H7 (cell line): ENCODE measurements at places on chromosomes 3 and 15. TPM values are rescaled to one million over a fixed set of nuclear protein-coding genes. Genes with fewer than 3 reads are reported as not detected.
A peak's percentile ranks its signal among the peaks of the same experiment; 100 is the strongest.

DNA sequence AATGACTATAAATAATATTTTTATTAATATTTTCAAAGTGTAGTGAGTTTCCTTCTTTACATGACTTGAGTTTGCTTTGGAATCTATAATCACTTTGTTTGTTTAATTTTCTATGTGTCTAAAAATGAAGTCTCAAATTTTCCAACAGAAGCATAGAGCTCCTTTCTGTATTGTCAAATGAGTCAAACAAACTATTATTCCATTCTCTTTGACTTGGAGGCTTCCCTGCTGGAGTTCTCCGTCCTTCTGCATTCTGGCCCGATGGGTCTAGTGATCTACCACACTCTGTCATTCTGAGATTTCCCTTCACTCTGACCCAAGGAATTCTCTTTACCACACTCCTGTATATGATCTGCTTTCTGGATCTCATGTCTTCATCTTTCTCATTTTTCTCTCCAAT, 30.1 kb downstream of the POLR2M start:
- no peak for DNase-seq

DNA sequence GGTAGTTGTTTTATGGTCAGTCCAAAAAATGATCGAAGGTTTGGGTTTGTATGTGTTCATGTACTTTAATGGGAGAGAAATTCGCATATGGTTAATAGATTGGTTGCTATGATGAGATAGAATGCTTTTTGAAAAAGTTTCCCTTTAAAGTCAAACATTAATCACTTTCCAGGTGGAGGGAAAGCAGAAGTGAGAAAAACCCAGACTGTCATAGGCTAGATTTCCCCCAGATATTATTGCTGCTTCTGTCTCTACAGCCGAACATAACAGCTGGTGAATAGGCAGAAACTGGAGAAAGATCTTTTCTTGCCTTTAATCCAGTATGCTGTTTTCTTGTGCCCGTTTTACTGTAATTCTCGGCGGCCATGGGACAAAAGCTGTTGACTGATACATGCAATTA, 287.6 kb downstream of the SOX2 start:
- no peak for DNase-seq

CASR gene
- total RNA-seq, result 0.10 and 0.15 TPM in 2 replicates

- DNase-seq, result no peak
Observed at GRCh38 chr15:89052474-89052873, 35.8 kb upstream of the ABHD2 start.

P2RY14 gene
- not detected in 2 replicates for total RNA-seq

PARP15 gene
- not detected in 2 replicates for total RNA-seq

ENTPD3 gene
- total RNA-seq, result 0.30 TPM in 1 of 2 replicates, not detected in the other

DNA sequence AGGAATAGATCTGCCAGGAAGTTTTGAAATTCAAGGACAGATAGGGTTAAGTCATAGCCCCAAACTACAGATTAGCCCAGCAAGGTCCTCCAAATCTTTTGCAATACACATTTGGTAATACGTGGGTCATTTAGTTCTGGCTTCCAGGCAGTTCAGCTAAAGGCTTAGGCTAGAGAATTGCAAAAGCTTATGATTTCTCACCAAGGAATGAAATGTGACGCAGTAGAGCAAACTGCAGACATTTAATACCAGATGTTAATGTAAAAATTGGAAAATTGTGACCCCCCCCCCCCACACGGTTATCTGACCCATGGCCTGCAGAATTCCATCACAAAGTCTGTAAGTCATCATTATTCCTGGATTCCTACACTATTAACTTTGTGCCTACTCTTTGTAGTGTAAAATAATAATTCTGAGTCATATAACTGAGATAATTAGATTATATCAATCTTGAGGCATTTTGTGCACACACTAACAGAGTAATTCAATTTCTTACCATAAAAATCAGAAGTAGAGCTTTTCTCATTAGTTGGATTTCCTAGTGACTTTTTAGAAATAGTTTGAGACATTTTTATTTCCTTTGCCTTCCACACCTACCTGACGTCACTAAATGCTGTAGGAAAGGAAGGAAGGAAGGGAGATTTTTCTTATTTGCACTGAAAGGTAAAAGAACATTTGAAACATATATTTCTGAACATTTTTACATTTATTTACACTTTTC, 235.2 kb downstream of the DTWD1 start:
- DNase-seq, result no peak

HIGD2B gene
- 0.17 and 0.30 TPM in 2 replicates for total RNA-seq

ASB14 gene
- 0.03 and 0.04 TPM in 2 replicates for total RNA-seq

- DNase-seq, result no peak
Observed at GRCh38 chr3:140170612-140171011, 235.6 kb downstream of the CLSTN2 start.

- DNase-seq, result no peak
Observed at GRCh38 chr3:69181592-69182211, 59.3 kb upstream of the LMOD3 start.

- no peak for DNase-seq
Observed at GRCh38 chr3:197336348-197336747, 37.9 kb upstream of the DLG1 start.

DNA sequence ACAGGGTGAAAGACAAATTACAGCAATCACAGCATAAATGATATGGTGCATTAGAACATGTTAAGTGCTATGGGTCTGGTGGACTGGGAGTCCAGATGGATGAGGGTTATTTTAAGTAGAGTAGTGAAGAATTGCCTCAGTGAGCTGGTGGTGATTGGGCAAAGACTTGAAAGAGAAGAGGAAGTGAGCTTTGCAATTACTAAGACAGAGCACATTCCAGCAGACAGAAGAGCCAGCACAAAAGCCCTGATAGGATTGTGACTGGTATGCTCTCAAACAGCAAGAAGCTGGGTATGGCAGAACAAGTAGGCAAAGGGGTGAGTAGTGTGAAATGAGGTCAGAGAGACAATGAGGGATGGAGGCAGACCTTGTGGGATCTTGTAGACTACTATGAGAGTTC, 2.1 kb upstream of the ACKR4 start:
- DNase-seq, result peak; percentile 2

DNA sequence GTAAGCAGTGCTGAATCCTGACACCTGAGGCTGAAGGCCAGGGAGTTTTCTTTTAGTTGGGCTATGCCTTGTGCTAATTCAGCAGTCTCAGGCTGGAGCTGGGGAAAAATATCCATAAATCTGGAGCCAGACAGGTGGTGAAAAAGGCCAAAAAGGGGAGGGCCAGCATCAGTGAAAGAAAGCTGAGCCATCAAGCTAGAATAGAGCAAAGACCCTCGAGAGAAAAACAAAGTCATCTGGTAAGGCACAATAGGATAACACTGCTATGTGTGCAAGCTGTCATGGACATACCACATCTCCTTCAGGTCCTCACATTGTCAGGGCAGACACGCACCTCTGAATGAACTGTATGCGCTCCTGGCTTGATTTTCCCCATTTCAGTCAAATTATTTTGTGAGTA, 687.9 kb downstream of the SQOR start:
- DNase-seq, result no peak

GRCh38 chr15:32831485-32831884, 113.7 kb downstream of the GREM1 start:
- no peak for DNase-seq

LARP6 gene
- total RNA-seq, result 22.9 and 25.1 TPM in 2 replicates

GRCh38 chr3:12808587-12808986, 12.1 kb downstream of the CAND2 start:
- DNase-seq, result no peak

DNA sequence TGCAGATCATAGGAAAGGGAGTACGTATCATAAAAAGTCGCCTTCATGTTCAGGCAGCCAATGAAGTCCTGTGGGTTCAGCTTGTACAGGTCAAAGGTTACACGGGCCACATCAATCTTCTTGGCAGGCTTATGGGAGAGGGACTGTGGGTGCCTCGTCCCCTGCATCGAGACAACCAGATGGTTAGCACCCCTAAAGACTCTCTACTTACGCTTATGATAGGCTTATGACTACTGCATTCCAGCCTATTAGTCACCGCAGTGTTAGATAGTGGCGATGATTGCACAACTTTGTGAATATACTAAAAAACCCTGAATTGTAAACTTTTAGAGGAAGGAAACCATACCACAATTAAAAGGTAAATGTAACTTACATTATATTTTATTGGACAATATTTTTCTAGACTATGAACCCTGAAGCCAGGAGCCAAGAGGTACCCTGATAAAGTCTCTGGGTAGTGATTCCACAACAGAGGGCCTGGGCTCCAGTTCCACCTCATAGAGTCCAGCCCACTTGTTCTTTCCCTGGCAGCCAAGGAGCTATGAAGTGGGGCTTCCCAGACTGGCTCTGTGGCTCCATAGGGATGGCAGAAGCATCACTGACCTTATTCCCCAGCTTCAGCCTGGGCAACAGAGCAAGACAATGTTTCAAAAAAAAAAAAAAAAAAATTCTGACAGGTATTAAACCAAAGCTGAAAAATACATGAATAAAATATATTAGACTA, 2.5 kb upstream of the FANCD2 start:
- no peak for DNase-seq

- DNase-seq, result peak; percentile 20
Observed at GRCh38 chr3:109018828-109019227, 65.1 kb upstream of the GUCA1C start.

GRCh38 chr3:168878655-168879054, 782.9 kb upstream of the GOLIM4 start:
- DNase-seq, result no peak

FSD2 gene
- total RNA-seq, result 0.03 TPM in 1 of 2 replicates, not detected in the other

DNA sequence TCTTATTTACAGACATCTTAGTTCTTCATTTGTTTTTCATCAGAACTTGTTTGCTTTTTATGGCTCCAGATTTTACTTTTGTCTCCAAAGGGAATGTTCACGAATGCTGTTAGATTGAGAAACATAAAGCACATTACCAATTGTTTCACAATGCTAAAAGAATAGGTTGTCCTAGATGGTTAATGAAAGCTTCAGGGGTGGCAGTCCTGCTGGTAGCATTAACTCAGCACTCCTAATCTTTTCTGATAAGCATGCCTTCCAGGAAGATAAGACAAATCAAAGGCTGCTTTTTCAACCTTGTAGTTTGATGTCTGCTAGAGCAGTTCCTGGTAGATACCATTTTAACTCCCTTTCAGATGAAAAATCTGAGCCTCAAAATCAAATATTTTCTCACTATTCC, 619.4 kb downstream of the PYDC2 start:
- no peak for DNase-seq

ZNF620 gene
- 5.6 and 8.8 TPM in 2 replicates for total RNA-seq

DNA sequence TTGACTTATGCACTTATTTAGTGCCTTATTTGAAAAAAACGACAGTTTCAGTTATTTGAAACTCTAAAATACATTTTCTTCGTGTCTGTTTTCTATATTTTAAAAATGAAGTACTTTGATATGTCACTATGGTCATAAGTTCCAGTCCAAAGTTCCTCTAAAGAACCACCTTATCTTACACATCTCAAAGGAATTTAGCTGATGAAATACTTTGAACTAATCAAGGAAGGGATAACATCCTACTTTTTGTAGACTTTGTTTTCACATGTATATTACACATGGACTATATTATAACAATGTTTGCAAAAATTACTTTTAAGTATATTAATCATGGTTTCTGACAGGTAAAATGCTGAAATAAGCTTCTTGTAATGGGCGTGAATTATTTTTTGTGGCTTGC, 265.8 kb upstream of the ZNF717 start:
- no peak for DNase-seq

- DNase-seq, result no peak
Observed at GRCh38 chr3:133459400-133459799, 59.5 kb downstream of the BFSP2 start.

PLAAT1 gene
- 3.7 and 4.5 TPM in 2 replicates for total RNA-seq

- DNase-seq, result no peak
Observed at GRCh38 chr15:38307251-38307650, 54.6 kb downstream of the SPRED1 start.

DNA sequence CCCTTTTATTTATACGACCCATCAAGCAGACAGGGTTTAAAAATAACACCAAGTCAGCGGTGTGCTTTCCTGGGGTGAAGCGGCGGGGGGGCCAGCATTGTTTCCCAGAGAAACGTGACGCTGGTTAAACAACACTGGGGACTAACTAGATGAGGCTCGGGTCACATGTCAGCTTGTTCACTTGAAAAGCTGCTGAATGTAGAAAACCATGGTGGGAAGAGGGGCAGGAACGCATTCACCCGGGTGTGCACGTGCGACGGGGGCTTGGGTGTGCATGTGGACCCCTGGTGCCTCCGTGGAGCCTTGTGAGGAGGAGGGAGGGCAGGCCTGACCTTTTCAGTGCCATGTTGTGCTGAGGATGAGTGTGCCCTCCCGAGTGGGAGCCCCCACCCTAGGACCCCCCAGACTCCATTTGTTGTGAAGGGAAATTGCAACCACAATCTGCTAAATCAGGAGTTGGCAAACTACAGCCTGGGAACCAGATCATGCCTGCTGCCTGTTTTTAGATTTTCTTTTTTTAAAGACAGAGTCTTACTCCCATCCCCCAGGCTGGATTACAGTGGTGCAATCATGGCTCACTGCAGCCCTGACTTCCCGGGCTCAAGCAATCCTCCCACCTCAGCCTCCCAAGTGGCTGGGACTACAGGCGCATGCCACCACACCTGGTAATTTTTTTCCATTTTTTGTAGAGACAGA, 70.4 kb upstream of the CMTM7 start:
- DNase-seq, result peak; percentile 73

DNA sequence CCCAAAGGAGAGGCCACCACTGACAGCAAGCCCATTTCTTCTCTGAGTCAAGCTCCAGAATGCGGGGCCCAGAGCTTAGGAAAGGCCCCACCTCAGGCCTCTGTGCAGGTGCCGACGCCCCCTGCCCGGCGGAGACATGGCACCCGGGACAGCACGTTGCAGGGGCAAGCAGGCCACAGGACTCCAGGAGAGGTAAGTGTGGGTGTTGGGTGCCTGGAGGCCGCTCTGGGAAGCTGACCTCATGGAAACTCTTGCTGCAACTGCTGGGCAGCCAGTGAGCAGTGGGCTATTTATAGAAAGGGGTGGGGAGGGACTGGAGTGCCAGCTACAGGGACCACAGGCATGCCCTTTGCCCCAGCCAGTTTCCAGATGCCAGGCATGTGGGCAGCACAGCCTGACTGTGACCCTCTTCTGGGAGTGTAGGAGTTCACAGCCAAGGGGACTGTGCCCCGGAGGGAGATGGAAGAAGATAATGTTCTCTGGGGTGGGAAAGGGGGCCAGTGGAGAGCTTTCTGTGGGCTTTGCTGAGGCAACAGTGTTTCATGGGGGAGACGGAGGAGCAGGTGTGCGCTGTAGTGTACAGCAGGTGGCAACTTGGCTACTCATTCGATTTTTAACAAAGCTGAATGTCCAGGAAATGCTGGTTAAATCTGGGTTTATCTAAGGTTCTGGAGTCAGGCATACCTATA, 23.7 kb downstream of the ALPK3 start:
- DNase-seq, result no peak

GRCh38 chr3:104992676-104993075, 374.0 kb upstream of the ALCAM start:
- no peak for DNase-seq
